ENCODE measurements at places on chromosomes 2 and 18. TPM values are rescaled to one million over a fixed set of nuclear protein-coding genes. Genes with fewer than 3 reads are reported as not detected.

DNA sequence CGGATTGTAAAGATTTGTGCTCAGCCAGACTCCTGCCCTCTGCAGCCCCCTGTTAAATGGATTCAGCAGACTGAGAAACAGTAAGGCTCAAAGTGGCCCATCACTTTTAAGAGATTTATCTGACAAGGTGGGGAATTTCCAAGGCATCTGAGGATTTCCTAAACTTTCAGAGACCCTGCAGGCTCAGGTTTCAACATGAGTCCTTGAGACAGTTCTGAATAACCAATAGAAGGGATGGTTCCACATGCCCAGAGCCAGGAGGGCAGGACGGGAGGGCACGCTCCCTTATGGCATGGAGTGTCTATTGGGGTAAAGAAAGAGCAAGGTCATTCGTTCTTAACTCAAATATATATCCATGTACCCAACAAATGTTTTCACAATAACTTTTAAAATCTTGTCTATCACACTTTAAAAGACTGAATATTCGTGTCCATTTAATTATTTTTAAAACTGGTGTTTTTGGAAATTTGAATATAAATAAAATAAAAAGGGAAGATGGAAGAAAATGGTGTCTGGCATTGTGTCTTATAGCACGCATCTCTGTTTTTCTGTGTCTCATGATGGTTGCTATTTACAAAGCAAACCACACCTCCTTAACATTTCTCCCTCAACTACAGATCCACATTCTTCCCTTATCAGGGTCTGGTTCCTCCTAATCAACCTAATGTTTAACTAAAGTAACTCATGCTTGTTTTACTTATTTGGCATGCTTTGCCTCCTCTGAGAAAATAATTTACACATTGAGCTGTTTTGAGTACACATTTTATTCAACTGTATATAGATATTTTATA is 56.0 kb upstream of the DSG1 start:
- no peaks in the 10 kb centered on the region for H3K36me3 ChIP-seq
- H3K27ac ChIP-seq: no peak overlapping the region
- no peak for DNase-seq
- no peak overlapping the region for H3K4me3 ChIP-seq

DNA sequence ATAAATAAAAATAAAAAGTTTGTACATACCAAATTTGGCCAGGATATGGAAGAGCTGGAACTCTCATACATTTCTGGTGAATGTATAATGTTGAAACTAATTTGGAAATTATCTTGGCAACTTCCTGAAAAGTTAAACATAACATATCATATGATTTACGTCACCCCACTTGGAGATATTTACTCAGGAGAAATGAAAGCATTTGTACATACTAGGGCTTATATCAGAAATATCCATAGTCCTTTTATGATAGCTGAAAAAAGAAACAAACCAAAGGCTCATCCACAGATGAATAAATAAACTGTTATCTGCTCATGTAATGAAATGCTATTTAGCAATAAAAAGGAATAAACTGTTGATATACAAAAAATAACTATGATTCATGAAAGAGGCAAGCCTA is 318.2 kb upstream of the NRXN1 start:
- H3K4me1 ChIP-seq: peaks cover 7% of the 10 kb centered on the region
- no peak for DNase-seq
- H3K36me3 ChIP-seq: no peaks in the 10 kb centered on the region
- no peaks in the 10 kb centered on the region for H3K27me3 ChIP-seq

GRCh38 chr2:58514252-58514651 is 273.1 kb upstream of the FANCL start:
- no peaks in the 10 kb centered on the region for H3K4me1 ChIP-seq
- no peaks in the 10 kb centered on the region for H3K27me3 ChIP-seq
- H3K36me3 ChIP-seq: no peaks in the 10 kb centered on the region
- H3K27ac ChIP-seq: no peak overlapping the region

- peaks cover 1% of the 10 kb centered on the region for H3K4me1 ChIP-seq
- no peaks in the 10 kb centered on the region for H3K27me3 ChIP-seq
- no peak for DNase-seq
- no peak overlapping the region for H3K27ac ChIP-seq
- no peak overlapping the region for H3K4me3 ChIP-seq
Measured at GRCh38 chr2:106090916-106091618, 103.0 kb downstream of the UXS1 start.

GRCh38 chr2:182482511-182482910 is 55.7 kb upstream of the PDE1A start:
- no peak for DNase-seq
- no peaks in the 10 kb centered on the region for H3K27me3 ChIP-seq
- no peak overlapping the region for H3K27ac ChIP-seq
- H3K4me1 ChIP-seq: no peaks in the 10 kb centered on the region
- H3K4me3 ChIP-seq: no peak overlapping the region

Gene DSG1
- total RNA-seq: not detected
